ENCODE measurements at places on chromosomes 3 and 15.

- DNase-seq = no peak
Observed at GRCh38 chr3:119977353-119977752, 116.9 kb downstream of the GSK3B start.

- no peak for DNase-seq
Observed at GRCh38 chr3:31648286-31648968, 115.7 kb downstream of the STT3B start.

- DNase-seq = no peak
Observed at GRCh38 chr15:48556159-48556897, 89.2 kb downstream of the FBN1 start.

- no peak for DNase-seq
Observed at GRCh38 chr3:72490688-72491435, 357.4 kb downstream of the SHQ1 start.

- DNase-seq = no peak
Observed at GRCh38 chr3:158098834-158099424, 7.3 kb downstream of the SHOX2 start.

DNA sequence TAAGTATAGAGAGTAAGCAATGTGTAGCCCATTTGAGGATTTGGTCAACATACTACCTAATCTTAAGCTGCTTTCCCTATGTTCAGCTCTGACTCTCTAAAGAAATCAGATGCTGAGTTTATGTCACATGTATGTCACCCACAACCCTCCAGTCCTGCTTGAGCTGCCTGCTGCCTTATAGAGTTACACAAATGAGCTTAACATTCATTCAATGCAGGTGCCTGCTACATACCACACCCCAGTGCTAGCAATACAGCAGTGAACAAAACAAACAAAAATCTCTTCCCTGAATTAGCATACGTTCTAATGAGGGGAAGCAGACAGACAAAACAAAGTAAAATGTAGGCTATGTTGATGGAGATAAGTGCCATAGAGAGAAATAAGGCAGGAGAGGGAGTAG lies 93.0 kb downstream of the HHLA2 start:
- DNase-seq = no peak

GRCh38 chr3:129007792-129008191 lies 6.7 kb downstream of the EFCC1 start:
- DNase-seq = no peak

GRCh38 chr15:72404356-72404755 lies 6.3 kb downstream of the TMEM202 start:
- no peak for DNase-seq

GRCh38 chr3:176780766-176781165 lies 416.5 kb downstream of the TBL1XR1 start:
- DNase-seq = no peak

- no peak for DNase-seq
Observed at GRCh38 chr15:47784820-47785219, 67.5 kb downstream of the SEMA6D start.

DNA sequence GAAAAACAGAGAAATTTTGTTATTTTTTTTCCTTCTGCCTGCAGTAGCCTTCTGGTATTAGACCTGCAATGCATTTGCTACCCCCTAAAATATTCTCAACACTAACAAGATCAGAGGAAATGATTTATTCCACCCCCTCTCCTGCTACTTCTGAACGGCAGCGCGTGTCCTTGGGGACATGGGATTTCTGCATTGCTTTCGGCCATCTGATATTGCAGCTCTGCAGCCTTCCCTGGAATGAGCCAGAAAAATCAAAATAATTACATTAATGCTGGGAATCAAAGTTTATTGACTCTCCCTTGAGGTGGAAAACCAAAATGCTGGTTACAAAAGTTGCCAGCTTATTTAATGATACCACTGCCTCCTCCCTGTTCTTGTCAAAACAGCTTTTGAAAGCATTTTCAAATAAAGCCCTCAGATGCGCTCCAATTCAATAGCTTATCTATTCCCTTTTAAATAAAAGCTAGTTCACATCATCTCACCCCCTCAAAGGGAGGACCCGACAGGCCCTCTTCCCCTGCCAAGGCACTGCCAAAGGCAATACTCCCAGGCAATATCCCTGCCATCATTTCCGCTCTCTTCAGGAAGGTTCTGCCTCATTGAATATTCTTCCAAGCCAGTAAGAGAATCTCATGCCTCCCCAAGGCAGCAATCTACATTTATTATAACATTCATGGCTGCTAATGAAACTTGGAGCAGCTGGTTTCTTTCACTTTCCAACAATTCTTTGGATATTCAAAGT lies 96.6 kb downstream of the FHIT start:
- no peak for DNase-seq

DNA sequence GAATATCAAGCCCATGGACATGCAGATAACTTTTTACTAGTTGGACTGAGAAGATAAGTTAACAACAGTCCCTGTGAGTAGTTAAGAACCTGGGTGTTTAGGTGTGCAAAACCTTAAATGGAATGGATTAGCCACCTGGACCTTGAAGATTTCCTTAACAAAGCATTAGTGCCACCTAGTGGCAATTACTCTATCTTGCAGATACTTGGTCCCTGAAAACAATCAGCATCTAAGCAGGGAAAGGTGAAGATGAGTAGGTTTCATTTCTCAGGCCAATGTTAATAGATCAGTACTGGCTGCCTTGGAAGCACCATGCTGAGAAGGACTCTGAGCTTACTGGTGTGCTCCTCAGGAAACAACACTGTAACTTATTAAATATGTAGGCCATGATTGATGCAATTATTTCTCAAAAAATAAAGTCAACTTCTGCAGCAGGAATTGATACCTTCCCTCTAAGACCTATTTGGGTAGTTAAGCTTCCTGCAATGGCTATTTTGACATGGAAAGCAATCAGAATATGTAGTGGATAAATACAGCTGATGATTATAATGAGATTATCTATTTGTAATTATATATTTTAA lies 329.4 kb downstream of the TBC1D5 start:
- no peak for DNase-seq

- DNase-seq = no peak
Observed at GRCh38 chr15:77605547-77605946, 27.2 kb downstream of the LINGO1 start.

GRCh38 chr3:177037241-177037640 lies 160.0 kb downstream of the TBL1XR1 start:
- DNase-seq = no peak

DNA sequence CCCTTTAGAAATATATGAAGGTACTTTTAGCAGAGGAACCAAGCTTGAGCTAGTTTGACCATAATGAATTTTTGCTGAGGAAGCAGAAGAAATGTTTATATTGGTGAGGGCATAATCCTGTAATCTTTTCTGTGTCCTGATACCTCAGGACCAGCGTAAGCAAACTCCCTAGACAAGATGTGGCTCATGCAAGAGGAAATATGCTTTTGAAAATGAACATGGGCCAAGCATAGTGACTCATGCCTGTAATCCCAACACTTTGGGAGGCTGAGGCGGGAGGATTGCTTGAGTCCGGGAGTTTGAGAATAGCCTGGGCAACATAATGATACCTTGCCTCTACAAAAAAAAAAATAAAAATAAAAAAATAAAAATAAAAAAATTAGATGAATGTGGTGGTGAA lies 78.5 kb downstream of the PPARG start:
- no peak for DNase-seq

DNA sequence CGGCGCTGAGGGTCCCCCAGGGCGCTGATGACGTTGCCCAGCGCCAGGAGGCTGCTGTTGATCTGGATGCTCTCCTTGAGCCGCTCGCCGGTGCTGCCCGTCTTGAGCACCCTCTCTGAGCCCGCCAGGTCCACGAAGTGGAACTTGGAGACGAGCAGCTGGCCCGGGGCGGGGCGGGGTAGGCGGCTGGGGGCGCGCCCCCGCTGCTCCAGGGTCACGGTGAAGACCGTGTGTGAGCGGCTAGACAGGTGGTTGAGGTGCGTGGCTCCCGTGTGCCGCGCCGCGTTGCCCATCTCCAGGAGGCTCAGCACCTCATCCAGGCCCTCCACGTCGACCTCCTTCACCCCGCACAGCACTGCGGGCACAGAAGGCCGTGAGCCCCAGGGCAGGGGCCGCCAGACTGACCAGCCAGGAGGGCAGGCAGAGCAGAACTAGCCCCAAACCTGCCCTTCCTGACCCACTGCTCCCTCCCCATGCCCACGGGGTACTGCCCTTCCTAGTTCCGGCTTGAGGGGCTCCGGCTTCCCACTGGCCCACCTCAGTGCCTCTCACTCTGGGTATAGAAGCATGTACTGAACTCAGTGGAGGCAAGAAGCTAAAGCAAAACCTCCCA lies 6.1 kb downstream of the KIF7 start:
- no peak for DNase-seq

DNA sequence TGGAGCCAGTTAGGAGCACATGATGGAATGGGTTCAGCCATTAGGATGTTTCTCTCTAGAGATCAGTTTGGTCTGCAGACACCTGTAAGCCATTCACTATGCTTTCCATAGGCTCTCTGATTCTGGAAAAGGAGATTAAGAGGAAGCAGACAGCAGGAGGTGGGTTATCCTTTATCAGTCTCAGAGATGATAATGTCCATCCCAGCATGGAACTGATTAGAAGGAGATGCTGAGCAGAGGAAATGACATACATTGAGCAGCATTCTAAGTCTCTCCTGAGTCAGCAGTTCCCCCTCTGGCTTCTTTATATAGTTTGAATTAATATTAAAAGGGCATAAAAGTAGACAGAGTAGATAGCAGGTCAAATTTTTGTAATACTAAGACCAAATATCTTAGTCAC lies 591.1 kb downstream of the GBE1 start:
- no peak for DNase-seq

DNA sequence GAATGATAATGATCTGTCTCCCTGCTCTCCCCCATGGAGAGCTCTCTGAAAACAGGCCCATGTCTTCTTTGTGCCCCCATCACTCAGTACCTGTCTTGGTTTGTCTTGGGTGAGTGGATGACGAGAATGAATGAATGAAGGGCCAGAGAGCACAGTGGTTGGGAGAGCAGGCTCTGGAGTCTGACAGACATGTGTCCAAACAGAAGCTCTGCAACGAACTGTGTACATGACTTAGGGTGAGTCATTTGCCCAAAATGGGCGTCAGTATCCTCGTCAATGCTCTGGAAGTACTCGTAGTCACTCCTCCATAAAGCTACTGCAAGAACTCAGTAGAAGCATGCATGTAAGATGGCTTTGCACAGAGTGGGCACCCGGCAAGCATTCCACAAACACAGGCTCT lies 170.2 kb upstream of the TLE3 start:
- no peak for DNase-seq

DNA sequence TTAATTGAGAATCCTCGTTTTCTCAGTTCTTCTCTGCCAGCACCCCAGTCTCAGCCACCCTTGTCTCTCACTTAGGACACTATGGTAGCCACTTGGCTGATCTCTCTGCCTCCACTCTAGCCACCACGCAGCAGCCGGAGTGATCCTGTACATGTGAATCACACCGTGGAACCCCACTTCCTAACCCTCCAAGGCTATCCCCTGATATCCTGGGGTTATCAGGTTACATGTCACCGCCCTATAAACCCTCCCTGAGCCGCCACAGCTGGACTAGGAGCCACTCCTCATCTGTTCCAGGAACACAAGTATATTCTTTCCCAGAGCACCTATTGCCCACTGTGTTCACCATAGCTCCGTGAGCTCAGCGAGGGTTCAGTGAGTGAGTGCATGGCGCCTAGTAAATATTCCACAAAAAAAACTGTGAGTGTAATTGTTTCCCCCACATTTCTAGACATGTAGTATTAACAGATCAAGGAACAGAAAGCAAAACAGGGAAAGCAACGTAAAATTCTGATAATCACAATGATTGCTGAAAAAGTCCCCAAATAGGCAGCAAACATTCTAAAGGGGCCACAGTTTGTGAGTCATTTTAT lies 661 bp upstream of the PARP14 start:
- DNase-seq = no peak
